CD4-positive, alpha-beta T cell treated with Interleukin-15 for 1 hour (primary cell): ENCODE measurements at places on chromosomes 13 and 19.
A peak's percentile ranks its signal among the peaks of the same experiment; 100 is the strongest.

- peak; percentile 31 for DNase-seq
Observed at GRCh38 chr19:51259348-51260245, 8.7 kb downstream of the SIGLECL1 start.

GRCh38 chr13:77724092-77724491 lies 26.6 kb downstream of the SLAIN1 start:
- DNase-seq = no peak

DNA sequence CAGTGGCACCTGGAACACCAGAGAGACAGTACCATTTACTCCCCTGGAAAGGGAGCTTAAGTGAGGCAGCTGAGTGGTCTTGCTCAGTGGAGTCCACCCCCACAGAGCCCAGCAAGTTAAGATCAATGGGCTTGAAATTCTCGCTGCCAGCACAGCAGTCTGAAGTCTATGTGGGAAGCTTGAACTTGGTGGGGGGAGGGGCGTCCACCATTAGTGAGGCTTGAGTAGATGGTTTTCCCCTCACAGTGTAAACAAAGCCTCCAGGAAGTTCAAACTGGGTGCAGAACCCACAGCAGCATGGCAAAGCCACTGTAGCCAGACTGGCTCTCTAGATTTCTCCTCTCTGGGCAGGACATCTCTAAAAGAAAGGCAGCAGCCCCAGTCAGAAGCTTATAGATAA lies 30.3 kb upstream of the CEACAM4 start:
- DNase-seq = no peak

GRCh38 chr13:71306821-71307220 lies 560.2 kb downstream of the DACH1 start:
- no peak for DNase-seq

- no peak for DNase-seq
Observed at GRCh38 chr13:111486801-111487200, 166.4 kb downstream of the TEX29 start.
